Effector CD4-positive, alpha-beta T cell (primary cell): ENCODE measurements at places on chromosomes 5 and 9.

- no peak for DNase-seq
Measured at GRCh38 chr5:104903941-104904340, 1341.4 kb upstream of the NUDT12 start.

DNA sequence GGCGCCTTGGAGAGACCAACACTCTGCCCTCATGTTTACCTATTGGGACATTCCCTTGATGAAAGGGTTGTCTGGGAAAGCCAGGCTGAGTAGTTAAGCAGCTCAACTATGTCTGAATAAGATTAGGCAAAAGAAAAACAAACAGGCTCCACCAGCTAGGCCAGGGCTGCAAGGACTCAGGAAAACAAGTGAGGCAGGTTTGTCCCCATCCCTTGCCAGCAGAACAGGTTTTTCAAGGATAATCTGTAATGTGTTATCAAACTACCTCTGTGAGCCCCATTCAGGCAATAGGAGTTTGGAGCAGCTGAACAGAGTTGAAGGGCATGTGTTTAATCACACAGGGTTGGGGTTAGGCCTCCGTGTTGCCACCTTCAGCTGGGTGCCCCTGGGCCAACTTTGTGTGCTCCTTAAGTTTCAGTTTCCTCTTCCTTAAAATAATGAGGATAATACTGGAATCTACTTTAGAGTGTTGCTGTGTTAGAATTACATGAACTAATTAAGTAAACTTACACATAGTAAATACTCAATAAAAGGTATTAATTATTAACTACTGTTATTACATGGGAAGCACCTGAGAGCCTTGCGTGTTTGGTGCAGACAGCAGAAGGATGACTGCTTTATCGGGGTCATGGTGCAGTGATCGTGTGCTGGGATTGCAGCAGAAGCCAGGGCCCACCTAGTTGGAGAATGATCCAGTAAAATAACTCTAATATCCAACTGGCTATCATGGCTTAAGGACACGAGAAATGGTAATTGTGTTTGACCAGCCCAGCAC, 72.1 kb upstream of the ATP10B start:
- no peak for DNase-seq

- DNase-seq, result no peak
Measured at GRCh38 chr5:14948383-14948782, 76.8 kb upstream of the ANKH start.

GRCh38 chr9:128056086-128056485, 11.0 kb downstream of the NAIF1 start:
- no peak for DNase-seq

DNA sequence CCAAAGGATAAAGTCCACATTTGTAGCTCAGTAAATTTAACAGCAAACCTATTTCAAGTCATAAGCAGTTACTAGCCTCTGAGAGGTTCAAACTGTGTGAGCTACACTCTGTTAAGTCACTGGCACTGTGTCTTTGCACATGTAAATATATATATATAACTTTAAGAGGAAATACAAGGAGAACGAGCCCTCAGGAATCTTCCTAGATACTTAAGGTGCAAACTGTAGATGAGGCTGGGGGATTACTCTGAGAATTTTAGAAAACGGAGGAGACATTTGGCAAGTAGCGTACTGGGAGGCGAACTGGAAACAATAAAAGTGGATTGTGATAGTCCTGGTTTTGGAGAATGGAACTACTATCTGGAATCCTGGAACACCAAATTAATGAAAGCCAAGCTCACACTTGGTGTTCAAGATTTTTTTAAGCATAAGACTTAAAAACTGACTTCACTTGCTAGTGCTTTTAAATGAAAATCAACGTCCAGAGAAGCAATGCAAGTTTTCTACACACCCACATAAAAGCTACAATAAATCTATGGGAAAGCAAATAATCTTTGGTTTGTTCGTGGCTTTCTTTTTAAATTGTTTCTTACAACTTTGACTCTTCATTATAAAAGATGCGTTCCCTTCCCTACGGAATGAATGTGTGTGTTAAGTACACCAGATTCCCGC, 1057.0 kb upstream of the DMAC1 start:
- no peak for DNase-seq

DNA sequence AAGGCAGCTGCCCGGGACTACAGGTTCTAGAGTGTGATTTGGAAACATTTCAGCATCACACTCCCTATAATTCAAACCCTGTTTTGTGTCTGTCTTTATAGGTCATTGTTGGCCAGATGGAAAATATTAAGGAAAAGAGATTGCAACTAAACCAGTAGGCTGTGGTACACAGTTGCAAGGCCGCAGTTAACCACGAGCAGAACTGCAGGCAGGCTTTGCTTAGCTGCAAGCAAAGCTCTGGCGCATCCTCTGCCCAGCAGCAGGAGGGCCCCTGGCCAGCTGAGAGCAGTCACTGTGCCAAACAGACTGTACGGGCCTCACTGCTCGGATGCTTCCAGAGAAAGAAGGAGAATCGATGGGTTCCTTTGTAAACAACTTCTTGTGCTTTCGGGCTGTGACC, 204.5 kb downstream of the DENND1A start:
- no peak for DNase-seq

DNA sequence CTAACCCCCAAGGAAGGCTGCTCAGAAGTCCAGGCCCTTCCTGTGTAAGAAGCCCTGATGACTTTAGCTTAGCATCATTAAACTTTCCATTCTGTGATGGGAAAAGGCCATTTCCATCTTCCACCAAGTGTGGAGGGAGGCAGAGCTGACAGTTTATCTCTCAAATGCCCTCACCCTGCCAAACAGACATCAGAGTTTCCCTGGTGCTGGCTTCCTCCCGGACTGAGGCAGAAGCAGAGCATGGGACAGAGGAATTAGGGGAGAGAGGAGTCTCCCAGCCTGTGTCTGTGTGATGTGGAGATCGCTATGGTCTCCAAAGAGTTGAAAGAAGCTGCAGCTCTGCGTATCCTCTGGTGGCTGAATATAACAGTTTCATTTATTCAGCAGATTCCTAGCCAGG, 57.4 kb upstream of the CTNNA1 start:
- DNase-seq, result no peak

DNA sequence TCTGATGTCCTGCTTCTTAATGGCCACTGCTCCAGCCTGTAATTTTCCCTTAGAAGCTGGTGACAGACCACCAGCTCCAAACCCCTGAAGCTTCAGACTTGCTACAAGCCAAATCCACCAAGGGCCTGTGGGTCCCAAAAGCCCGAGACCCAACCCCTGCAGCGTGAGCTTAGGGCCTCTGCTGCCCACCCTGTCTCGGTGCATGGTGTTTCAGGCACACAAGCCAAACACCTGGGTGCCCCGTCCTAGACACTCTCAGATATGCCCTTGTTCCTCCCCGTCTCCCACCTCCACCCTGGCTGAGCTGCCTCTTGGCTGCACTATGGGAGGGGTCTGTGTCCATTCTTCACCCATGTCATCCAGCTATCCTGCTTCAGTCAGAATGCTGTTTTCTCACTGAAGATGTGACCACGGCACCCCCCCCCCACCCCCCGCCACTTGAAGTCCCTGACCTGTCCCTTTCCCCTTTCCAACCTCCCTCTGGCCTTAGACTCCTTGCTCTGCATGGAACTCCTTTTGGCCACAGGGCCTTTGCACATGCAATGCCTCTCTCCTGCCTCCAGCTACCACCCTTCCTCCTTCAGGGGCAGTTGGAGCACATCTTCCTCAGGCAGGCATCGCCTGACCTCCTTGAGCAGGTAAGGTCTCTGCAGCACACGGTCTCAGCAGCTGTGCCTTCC, 55.8 kb downstream of the ZNF354C start:
- no peak for DNase-seq

GRCh38 chr5:75051217-75051751, 1.1 kb downstream of the GCNT4 start:
- DNase-seq, result peak; percentile 30

DNA sequence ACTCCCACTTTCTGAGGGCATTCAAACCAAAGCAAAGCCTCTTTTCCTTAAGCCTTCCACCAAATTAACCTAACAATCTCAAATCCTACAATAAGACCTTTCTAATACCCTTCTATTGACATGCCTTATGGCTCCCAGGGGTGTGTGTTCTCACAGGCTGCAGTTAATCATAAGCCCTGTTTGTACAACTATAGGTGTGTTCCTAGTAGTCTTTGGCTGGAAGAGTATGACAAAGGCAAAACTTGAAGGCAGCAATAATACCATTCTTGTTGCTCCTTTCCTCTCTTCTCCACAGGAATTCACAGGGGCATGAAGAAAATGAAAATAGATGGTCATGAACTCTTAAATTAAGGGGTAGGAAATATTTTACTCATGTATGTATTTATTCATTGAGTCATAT, 10.9 kb upstream of the FBXO38 start:
- no peak for DNase-seq

GRCh38 chr5:123092223-123092593, 3.2 kb downstream of the PRDM6 start:
- DNase-seq, result no peak

DNA sequence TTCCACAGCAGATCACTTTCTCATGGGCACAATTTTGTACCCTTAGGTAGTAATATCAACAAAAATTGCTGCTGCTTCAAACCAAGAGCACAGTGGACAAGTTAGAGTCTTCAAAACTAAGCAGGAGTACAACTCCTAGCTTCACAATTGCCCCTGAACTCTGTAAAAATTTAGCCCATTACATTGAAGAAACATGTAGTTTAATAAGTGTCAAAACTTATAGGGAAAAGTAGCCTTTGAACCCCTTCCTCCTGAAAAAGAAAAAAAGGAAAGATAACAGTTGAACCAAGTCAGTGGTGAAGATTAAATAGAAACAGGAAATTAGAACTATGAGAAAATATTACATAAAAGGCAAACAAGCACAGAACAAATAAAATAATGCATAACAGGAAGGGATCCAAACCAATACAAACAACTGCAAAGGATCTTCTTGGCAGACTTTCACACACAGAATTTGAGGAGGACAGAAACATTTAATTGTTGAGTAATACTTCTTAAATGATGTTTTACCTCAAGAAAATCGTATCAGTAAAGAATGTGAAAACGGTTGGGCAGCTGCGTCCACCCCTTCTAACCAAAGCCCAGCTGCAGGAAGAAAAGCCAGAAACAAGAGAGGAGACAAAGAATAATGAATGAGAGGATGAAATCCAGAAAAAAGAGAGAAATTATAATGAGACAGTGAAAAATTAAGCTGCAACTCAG, 636.0 kb downstream of the NR2F1-AS1 start:
- no peak for DNase-seq

- no peak for DNase-seq
Measured at GRCh38 chr5:5217371-5217770, 77.2 kb downstream of the ADAMTS16 start.

DNA sequence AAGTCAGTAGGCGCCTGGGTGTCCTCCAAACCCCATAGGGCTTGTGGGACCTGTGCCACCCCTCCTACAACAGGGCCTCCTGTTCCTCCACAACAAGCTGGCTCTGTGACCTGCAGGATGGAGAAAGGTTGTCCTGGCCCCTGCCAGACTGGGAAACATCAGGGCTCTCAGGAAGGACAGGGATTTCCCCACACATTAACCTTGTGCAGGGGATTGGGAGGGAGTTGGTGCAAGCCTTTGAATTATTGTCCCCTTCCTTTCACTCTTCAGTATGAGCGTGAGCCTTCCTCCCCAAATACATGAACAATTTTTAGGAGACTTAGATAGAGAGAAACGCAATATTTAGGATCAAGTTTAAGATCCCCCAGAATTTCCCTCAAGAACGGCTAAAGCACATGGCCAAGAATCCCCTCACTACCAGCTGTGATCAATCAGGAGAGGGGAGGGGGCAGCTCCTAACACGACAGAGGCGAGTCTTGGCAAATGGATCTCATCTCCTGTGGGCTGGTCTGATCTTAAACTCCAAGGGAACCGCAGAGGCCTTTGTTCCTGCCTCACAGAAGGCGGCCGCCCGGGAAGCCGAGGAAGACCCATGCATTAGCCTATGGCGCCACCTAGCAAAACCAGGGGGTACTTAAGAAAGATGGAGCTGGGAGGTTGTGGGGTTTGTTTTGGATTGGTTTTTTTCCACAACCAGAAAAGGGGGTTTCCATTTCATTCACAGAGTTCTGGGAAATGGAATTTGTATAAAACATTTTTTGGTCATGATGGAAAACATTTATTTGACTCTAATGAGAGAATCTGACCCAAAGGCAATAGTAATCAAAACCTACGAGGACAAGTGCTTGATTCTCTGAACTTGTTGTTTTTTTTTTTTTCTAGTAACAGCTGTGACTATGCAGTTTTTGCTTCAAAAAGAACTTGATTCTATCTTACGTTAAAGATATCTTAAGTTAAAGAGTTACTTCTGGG, 36.1 kb upstream of the OSMR start:
- DNase-seq, result no peak

DNA sequence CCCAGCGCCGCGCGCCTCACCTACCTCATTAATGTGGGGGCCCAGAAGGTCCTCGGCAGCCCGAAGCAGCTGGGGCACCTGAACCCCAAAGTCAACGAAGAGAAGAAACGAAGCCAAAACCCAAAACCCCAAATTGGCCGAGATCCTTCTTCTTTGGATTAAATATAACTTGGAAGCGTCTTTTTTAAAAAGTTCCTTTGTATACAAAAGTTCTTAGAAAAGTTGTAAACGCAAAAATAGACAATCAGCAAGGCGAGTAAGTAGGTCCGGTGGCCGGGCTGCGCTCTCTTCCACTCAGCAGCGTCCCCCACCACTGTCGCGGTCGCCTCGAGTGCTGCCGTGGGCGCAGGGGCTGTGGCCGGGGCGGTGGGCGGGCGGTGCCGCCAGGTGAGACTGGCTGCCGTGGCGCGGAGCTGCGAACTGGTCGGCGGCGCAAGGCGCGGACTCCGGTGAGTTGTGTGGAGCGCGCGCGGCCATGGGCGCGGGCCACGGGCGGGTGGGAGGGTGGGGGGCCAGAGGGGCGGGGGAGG, 360 bp downstream of the KLF4 start:
- DNase-seq, result no peak

- DNase-seq, result no peak
Measured at GRCh38 chr5:34847552-34847951, 8.6 kb downstream of the TTC23L start.

DNA sequence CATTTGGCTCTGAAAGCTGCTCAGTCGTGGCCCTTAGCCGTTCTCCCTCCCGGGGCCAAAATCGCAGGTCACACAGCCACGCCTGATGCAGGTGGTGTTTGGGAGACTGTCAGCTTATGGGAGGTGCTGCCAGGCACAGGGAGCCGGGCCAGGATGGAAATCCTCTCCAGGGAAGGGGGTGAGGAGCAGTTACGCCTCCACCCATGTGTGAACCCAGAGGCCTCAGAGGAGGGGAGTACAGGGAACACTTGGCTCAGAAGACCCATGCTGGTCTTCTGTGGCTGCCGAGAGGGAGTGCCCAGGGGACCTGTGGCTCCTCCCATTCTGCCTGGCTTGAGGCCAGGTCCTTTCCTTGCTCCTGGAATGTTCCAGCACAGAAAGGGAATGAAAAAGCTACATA, 3.6 kb upstream of the OLFM1 start:
- DNase-seq, result no peak

DNA sequence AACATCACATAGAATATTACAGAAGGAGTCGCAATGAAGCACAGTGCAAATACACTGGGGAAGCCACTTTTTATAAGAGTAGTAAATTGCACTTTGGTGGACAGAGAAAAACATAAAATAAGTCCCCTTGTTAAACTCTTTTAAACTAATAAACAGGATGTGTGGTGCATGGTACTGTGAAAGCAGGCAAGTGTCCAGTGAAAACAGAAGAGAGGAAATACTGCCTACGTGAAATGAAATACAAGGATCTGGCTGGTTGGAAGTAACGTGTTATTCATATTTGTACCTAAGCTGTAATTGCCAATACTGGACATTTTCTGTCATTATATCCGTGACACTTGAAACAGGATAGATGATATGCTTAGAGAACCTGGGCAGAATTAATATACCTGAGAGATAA, 191.9 kb upstream of the SLC27A6 start:
- DNase-seq, result no peak
